Ascending aorta (tissue), 2 donors: ENCODE measurements at places on chromosomes 12 and 14. TPM values are rescaled to one million over a fixed set of nuclear protein-coding genes. Genes with fewer than 3 reads are reported as not detected.

DNA sequence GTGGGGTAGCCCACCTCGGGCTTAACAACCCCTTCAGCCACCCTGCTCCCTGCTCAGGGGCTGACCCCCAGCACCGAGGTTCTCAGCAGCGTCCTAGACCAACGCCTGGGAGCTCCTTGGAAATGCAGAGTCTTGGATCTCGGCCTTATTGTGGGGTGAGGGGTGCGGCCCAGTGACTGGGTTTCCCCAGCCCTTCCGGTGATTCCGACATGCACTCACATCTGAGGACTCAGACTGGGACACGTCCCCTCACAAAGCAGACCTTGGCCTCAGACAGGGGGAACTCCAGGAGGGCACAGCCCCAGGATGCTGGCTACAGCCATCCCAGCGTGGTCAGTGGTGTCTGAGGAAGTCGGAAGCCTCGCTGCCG is 117.7 kb downstream of the RFLNA start:
- no peak for DNase-seq

- no peak for DNase-seq
Measured at GRCh38 chr12:43762596-43762995, 3.8 kb downstream of the IRAK4 start.

Gene SLC39A5
- total RNA-seq = not detected

DNA sequence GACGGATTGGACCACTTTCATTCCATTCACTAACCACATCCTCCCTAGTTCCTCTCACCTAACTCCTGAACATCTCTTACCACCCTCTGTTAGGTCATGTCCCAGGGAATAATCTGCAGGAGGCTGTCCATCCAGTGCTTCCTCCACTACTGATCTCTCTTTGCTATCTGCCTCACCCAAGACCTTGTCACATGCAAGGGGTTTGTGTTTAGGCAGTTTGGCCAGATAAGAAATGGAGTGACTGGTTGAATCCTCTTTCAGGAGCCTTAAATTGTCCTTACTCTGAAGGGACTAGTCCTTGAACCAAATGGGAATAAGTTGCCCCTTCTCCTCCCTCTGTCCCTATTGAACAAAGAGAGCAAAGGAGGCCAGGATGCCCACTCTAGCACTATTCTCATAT is 249.2 kb upstream of the BTG1 start:
- DNase-seq = no peak

DNA sequence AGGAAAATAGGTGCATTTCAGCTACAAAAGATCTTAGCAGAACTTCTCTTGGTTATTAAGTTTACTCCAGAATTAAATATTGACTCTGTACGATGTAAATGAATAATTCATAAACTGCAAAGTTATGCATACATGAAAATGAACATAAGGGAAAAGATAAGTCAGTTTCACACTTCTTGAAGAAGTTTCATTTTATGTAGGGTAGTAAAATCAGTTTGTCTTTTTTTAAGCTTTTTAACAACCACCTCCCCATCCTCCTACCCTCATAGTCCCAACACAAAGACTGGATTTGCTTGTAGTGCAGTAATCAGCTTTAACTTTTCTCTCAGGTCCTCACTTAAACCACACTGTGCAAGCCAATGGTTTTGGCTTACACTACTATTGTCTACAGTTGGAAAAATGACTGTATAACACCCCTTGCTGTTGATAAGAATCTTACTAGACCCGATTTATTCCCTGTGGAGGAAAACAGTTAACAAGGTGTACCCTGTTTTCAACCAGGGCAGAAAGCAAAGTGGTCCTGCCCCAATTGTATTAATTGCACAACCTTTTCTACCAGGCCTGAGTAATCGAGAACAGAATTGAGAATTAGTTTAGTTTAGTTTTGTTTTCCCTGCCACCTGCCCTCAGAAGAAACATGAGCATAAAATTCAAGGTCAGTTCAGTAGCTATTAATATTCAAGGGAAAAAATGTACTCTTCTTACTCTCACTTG is 44.1 kb downstream of the NIN start:
- DNase-seq = no peak

GRCh38 chr12:24955853-24956252 is 7.0 kb upstream of the BCAT1 start:
- DNase-seq = no peak

Gene MYH6
- total RNA-seq = not detected

- no peak for DNase-seq
Measured at GRCh38 chr14:25518364-25518763, 468.4 kb upstream of the STXBP6 start.

- DNase-seq = no peak
Measured at GRCh38 chr12:107469011-107469410, 216.6 kb upstream of the PWP1 start.

Gene SOAT2
- not detected for total RNA-seq

DNA sequence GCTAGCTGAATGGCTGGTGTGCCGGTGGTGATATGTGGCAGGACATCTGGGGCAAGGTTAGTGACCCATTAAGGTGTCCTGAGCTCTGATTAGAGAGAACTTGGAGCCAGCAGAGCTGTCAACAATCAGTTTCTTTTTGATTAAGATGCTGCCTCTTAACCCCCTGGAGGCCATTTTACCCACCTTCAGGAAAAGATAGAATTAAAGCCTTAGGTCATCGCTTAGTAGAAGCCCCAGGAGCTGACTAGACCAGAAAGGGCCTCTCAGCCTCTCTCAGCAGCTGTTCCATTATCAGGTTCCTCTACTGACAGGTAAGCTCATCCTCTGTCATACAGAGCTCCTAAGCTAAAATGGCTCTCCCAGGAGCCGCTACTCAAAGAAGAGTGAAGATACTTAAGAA is 339.0 kb downstream of the FUT8 start:
- no peak for DNase-seq

Gene ACSM4
- not detected for total RNA-seq

- DNase-seq = peak; percentile 84
Measured at GRCh38 chr12:62631471-62632410, 165.1 kb downstream of the MON2 start.

DNA sequence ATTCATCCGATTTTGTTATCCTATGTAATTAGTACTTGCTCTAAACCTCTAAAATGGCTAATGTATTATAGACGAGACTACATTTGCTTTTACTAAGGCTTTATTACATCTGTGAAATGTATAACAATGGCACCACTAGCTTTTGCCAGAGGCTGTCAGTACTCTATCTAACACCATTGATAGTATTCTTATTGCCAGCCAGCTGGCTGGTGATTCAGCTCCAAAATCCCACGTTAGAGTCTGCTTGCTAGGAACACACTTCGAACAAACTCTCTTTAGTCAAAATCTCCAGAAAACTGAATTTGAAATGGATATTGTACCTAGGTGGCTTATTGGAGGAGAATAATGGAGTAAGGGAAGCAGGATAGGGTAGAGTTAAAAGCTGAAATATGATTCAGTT is 839.2 kb downstream of the SLC6A15 start:
- no peak for DNase-seq

DNA sequence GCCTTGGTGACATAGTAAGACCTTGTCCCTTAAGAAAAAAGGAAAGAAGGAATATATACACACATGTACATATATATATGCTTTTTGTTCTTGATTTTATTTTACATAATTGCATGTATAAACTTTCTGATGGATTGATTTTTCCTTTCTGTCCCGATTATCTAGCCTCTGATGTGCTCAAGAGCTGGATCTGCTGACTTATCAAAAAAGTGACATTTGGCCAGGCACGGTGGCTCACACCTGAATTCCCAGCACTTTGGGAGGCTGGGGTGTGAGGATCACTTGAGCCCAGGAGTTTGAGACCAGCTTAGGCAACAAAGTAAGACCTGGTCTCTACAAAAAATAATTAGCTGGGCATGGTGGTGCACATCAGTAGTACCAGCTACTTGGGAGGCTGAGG is 12.0 kb downstream of the SNRNP35 start:
- DNase-seq = no peak

Gene PDE3A
- 33.7 TPM for total RNA-seq

DNA sequence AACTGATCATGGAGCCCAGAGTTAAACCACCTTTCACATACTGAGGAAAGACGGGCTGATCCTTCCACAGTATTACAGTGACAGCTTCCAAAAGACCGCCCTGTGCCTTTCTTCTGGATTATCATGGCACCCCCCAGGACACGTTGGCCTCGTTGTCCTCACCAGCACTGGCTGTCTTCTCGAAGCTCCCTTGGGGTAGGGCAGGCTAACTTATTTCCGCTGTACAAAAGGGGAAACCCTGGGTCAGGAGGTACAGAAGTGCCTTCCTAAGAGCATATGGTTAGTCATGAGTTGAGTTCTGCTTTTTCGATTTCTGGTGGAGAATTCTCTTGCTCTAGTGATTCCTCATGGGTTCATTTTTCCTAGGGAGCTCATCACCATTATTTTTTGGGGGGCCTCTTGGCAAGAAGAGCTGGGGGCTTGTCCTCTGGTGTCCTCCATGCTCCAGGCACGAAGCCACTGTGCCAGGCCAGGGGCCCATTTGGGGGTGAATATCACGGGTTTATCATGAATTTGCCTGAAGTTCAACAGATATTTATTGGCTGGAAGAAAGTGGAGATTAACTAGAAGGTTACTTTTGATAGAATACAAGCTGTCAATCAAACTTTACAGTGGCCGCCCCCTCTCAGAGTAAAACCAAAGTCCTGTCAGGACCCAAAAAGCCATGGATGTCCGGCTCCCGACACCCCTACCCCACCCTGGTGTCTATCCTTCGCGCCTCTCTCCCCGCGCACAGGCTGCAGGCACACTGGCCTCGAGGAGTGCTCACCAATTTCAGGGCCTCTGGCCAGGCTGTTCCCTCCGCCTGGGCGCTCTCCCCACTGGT is 8.8 kb upstream of the TRAF3 start:
- no peak for DNase-seq

GRCh38 chr12:128726886-128727285 is 96.9 kb downstream of the SLC15A4 start:
- no peak for DNase-seq

DNA sequence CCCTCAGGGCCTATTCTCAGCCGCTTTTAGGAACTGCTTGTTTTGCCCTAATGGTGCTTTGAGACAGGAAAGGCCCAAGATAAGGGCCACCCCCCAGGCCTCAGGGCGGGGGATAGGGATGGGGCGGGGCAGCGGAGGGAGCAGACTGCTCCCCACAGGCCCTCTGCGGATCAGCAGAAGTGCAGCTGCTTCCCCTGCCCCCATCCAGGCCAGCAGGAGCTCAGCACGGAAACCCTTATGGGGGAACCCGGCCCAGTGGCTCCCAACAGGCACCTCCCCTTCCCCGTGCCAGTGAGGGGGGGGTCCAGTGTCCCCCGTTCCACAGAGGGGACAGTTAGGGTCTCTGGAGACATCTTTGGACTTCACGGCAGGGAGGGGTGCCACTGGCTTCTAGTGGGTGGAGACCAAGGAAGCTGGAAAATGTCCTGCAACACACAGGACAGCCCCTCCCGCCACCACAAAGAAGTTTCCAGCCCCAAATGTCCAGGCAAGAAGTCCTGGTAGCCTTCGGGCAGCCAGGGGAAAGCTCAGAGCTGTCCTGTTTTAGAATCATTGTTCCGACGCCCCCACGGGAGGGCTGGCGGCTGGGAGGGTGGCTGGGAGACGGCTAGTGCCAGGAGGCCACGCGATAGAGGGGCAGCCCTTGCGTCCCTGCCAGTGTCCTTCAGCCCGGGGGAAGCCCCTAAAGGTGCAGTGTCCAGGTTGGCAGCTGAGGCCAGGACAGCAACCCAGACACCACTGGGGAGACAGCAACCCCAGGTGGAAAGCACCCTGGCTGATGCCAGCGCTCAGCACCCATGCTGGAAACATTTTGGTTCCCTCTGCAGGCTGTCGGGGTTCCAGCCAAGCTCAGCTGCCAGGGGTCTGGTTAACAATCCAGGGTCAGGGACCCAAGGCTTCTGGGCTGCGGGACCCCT is 10.4 kb upstream of the GPR132 start:
- no peak for DNase-seq

GRCh38 chr12:5260591-5261086 is 171.3 kb upstream of the NTF3 start:
- no peak for DNase-seq

DNA sequence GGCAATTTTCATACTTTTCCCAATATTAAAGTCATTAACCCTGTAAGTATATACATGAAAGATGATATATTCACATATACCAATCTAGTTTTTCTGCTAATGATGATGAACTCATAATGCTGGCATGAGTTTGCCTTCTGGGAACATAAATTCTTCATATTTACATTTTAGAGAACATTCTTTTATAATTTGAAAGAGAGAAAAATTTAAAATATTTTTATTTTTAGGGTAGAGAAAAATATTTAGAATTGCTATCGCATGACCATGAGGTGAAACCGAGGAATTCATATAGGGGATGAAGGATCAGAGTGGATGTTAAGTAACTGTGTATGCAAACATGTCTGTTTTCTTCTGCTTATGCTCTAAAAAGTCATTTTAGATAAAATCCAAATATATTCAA is 825.3 kb upstream of the FLRT2 start:
- DNase-seq = no peak

- DNase-seq = no peak
Measured at GRCh38 chr14:92900660-92901059, 22.3 kb upstream of the CHGA start.

Gene NEDD1
- total RNA-seq = 31.1 TPM

DNA sequence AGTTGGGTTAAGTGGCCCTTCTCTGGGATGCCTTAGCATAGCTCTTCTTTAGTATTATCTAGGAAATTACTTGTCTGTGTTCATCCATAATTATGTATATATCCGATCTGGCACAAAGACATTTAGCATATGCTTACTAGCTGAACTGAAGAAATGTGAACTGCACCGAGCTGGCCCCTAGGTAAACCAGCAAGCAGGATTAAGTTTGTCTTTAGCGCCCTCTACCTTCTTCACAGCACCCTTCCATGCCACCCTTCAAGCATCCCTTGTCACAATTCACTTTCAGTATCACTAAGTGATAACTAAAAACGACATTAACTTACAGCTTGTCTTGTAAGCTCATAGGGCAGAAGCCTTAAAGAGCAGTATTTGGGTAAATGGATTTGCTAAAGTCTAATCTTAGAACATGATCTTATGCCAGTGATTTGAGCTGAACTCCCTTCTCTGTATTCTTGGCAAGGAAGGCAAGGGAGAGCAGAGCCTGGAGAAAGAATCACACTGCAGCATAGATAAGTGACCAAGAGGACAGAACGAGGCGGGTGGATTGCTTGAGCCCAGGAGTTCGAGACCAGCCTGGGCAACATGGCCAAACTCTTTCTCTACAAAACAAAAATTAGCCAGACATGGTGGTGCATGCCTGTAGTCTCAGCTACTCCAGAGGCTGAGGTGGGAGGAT is 2.6 kb upstream of the HAL start:
- DNase-seq = no peak
